ENCODE measurements at places on chromosomes 5 and 9. TPM values are rescaled to one million over a fixed set of nuclear protein-coding genes. Genes with fewer than 3 reads are reported as not detected.

Gene APBA1
- not detected for total RNA-seq

Gene TXNDC8
- not detected for total RNA-seq

DNA sequence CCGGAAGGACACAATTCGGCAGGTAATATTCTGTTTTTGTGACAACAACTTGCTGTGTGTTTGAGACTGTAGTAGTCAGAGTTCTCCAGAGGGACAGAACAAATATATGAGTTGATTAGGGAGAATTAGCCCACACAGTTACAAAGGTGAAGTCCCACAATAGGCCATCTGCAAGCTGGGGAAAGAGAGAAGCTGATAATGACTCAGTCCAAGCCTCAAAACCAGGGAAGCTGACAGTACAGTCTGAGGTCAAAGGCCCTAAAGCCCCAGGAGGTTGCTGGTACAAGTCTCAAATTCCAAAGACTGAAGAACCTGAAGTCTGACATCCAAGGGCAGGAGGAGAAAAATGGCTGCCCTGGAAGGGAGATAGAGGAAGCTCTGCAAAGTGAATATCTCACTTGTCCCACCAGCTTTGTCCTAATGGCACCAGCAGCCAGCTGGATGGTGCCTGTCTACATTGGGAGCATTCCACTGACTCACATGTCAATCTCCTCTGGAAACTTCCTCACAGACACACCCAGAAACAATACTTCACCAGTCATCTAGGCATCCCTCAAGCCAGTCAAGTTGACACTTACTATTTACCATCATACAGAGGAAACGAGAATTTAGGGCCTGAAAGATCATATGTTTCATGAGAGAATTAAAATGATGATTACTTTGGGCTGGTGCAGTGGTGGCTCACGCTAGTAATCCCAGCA is 36.3 kb upstream of the CTXN3 start:
- DNase-seq = no peak

DNA sequence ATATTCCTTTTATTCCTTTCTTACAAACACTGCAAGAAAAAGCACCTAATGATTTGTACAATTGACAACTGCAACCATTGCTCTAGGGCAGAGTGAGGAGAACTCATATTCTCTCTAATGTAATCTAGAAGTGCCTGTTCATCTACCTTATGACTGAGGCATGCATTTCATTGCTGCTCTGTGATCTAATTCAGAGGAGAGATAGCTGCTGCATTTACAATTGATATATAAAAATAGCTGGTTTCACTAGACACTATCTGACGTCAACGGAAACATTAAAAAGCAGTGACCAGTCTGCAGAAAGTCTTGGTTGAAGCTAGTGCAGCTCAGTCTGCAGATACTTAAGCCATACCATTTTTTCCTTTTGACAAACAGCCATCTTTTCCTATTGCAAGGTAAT is 72.8 kb upstream of the C6 start:
- DNase-seq = no peak

- DNase-seq = no peak
Observed at GRCh38 chr5:170745481-170746071, 37.9 kb upstream of the GABRP start.

DNA sequence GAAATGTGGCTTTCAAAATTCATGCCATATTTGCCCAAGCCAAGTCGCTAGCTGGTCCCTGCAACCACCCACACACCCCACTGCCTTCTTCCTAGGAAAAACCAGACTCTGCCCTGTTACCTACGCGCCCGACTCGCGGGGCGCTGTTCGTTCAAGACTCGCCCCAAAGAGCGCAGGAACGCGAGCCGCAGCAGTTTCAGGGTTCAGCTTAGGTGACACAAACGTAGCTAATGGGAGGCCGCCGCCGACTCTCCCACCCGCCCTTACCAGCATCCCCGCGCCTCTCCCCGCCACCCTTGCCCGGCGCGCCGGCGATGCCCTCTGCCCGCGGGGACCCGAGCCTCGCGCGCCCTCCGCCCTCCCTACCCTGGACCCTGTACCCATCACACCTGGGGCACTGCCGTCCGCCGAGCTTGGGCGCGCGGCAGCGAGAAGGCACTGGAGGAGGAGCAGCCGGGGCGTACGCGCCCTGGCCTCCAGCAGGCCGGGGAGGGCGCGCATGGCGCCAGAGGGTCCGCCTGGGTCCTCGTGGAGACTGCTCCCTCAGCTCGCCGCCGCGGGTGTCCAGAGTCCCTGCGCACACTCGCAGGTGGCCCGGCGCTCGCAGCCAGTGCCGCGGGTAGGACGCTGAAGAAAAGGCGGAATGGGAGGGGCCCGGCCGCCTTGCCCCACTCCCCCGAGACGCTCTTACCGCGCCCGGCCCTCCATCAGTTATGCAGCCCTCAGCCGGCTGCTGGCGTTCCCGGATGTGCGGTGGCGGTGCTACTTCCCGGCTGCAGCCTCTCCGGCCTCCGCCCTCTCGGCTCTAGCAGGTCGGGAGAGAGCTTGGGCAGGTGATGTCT is at the start of gene EMB:
EMB (minus strand) TSS at position 638 of the 842 bp plus-strand sequence; CDS start at position 501, 137 bp downstream.
- DNase-seq = no peak

DNA sequence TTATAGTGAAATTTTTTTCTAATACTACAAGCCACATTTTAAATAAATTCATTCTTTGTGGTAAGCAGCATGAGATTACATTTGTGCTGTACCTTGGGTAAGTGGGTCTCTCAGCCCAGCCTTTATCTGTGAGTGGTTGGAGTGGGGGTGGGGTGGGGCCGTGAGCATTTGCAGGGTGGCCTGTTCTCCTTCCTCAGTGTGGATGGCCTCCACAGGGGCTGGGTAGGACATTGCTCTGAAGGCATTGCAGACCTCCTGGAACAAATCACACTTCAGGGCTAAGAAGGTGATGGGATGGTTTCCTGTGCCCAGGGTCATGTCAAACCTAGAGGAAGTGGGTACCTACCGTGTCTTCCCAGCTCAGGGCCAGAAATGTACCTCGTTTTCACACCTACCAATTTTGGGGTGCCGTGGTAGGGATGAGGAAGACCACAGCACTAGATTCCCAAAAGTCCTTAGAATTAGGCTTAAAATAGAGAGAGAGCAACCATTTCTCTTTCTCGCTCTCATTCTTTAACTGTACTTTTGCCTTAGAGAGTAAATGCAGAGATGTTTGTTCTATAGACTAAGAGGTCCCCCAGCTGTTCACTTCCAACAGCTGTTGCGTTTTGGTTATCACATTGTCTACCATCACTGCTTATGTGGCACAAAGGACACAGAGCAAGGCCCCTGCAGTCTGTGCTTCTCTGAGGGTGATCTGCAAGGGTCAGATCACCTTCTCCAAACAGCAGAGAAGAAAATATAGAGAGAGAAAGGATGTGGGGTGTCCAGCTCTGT is 83.4 kb upstream of the CTSL start:
- DNase-seq = no peak

Measured in GM12878 (cell line).